ENCODE measurements at places on chromosomes 7 and 10. TPM values are rescaled to one million over a fixed set of nuclear protein-coding genes. Genes with fewer than 3 reads are reported as not detected.

- H3K27ac ChIP-seq: no peak overlapping the region
- H3K4me1 ChIP-seq: no peaks in the 10 kb centered on the region
- H3K27me3 ChIP-seq: no peaks in the 10 kb centered on the region
- H3K36me3 ChIP-seq: no peaks in the 10 kb centered on the region
- no peak for DNase-seq
Observed at GRCh38 chr7:50858528-50859245, 76.0 kb upstream of the GRB10 start.

- H3K4me1 ChIP-seq: no peaks in the 10 kb centered on the region
- no peaks in the 10 kb centered on the region for H3K36me3 ChIP-seq
- no peak overlapping the region for H3K27ac ChIP-seq
- peaks cover 72% of the 10 kb centered on the region for H3K27me3 ChIP-seq
- DNase-seq: no peak
Observed at GRCh38 chr10:25692761-25693160, 241.3 kb upstream of the MYO3A start.

DNA sequence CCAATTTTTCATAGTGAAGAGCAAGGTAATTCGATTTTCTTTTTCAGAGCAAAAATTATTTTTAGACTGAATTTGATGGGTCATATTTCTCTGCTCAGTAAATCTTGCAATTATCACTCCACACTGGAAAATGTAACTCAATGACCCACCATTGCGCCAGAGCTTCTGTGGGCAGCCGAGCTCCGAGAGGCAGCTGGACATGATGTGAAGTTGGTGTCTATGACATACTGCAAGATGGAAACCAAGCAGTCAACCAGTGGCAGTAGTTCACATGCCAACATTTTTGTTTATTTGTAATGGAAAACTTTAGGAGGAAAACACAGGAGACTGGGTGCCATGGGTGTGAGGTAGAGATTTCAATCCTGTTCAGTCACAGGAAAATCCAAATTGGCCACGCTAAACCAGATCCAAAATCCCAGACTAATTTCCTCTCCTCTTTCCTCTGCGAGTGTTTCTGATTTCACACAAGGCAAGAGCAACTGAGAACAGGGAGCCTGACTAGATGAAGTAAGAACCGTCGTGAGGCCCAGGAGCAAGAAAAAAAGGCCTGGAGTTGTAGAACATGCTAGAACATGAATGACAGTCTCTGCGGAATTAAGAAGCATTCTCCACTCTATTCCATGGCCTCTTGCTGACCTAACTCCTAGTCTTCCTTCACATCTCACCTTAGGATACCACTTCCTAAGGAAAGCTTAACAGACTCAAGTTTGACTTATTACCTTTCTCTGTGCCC lies 39.3 kb downstream of the CALD1 start:
- no peaks in the 10 kb centered on the region for H3K4me1 ChIP-seq
- H3K4me3 ChIP-seq: no peak overlapping the region
- DNase-seq: no peak
- H3K27me3 ChIP-seq: no peaks in the 10 kb centered on the region
- peaks cover 4% of the 10 kb centered on the region for H3K36me3 ChIP-seq
- H3K27ac ChIP-seq: no peak overlapping the region

The ZPBP gene
- not detected for total RNA-seq

- no peaks in the 10 kb centered on the region for H3K4me1 ChIP-seq
- no peak overlapping the region for H3K27ac ChIP-seq
- no peak overlapping the region for H3K4me3 ChIP-seq
- DNase-seq: no peak
- no peaks in the 10 kb centered on the region for H3K27me3 ChIP-seq
- H3K36me3 ChIP-seq: peaks cover 4% of the 10 kb centered on the region
Observed at GRCh38 chr7:28376634-28377033, 35.7 kb upstream of the CREB5 start.

The GNG11 gene
- total RNA-seq: 3.9 TPM

GRCh38 chr7:138137423-138138171 lies 61.3 kb downstream of the AKR1D1 start:
- no peak for DNase-seq
- H3K36me3 ChIP-seq: no peaks in the 10 kb centered on the region
- H3K27me3 ChIP-seq: no peaks in the 10 kb centered on the region
- H3K4me1 ChIP-seq: no peaks in the 10 kb centered on the region

- H3K36me3 ChIP-seq: no peaks in the 10 kb centered on the region
- H3K27ac ChIP-seq: peak overlapping the region; percentile 3
- H3K27me3 ChIP-seq: no peaks in the 10 kb centered on the region
- no peak overlapping the region for H3K4me3 ChIP-seq
Observed at GRCh38 chr10:33612116-33612515, 277.6 kb upstream of the NRP1 start.
